ENCODE measurements at places on chromosomes 1 and 21. TPM values are rescaled to one million over a fixed set of nuclear protein-coding genes. Genes with fewer than 3 reads are reported as not detected.

Gene VHLL
- not detected for polyA plus RNA-seq

Gene ANGEL2
- polyA plus RNA-seq: 14.6 TPM

Gene YIPF1
- polyA plus RNA-seq: 14.1 TPM

Gene RHCE
- 0.38 TPM for polyA plus RNA-seq

Gene ADORA1
- polyA plus RNA-seq: 1.5 TPM

Gene NMNAT2
- polyA plus RNA-seq: 3.6 TPM

Gene AMY2A
- polyA plus RNA-seq: not detected

Gene AK5
- 12.2 TPM for polyA plus RNA-seq

Gene UBXN10
- 0.27 TPM for polyA plus RNA-seq

GRCh38 chr1:110765640-110766335 lies 91.0 kb upstream of the KCNA3 start:
- DNase-seq: peak; percentile 72

GRCh38 chr1:23745515-23745914 lies 2.2 kb downstream of the ELOA start:
- DNase-seq: peak; percentile 41

- no peak for DNase-seq
Measured at GRCh38 chr1:185154912-185155513, 1.7 kb downstream of the TRMT1L start.

GRCh38 chr21:36693489-36694030 lies 5.4 kb upstream of the SIM2 start:
- DNase-seq: peak; percentile 53

DNA sequence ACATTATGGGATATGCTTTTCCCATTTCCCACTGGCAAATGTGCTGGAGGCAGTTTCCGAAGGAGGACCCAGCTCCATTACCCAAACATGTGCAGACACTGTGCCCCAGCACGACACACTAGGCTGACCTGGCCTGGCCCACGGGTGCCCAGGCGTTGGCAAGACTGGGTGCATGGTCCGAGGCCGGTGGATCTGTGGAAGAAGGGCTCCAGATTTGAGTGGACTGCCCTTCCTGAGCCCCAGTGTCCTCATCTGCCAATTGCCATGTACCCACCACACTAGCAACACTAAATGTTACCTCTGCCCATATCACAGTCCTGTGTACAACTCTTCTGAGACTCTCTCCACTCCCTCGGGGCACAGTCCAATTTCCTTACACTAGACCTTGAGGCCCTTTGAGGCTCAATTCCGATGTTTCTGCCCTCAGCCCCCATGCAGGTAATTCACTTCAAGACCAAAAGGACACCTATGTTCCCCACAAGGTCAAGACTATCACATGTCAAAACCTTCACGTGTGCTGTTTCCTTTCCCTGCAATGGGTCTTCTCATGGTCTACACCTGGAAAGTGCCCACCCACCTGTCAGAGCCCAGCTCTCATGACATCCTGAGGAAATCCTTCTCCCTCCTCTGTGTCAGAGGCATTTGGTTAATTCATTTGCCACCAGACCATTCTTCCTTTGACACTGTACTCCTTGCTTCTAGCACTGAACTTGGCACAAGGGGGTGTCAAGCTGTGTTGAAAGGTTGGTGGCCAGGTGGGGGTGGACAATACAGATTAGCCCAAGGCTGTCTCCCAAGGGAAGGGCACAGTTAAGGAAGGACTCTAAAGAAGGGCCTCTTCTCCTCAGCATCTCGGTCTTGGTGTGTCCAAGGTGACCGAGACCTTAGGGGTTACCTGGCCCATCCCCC lies 124.9 kb downstream of the DMRTB1 start:
- DNase-seq: no peak

DNA sequence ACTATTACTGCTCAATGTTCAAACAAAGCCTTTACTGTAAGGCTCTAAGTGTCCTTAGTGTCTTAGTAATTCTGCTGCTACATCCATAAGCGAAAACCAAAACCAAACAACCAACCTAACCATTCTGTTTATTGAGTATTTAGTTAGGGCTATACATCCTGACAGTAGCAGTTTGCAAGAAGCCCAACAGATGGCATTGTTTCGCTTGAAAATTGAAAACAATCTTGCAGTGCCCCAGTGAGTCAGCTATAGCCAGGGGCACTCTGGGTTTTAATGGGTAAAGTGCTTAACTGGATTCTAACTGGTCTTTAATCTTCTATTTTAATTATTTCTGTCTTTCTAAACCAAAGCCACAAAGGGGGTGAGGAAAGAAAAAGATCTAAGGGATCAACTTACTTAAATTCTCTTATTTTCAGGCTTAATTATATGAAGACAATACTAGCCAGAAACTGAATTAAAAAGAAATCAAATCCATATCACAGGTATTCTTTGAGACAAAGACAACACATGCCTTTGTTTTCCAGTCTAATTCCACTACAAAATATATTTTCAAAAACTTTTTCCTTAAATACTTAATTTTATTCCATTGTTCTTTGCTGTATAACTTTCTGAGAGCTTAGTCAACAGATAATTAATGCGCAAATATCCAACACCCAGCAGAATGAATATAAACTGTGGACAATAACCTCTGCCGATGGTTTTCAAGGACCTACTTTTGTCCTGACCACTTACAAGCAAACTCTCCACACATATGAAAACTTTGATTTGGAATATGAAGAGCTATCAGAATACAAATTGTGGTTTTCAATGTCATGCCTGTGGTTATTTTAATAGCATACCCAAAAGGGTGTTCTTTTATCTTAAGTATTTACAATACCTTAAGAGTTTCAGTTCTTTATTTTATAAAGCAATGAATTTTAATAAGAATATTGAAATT lies 15.2 kb downstream of the POGZ start:
- DNase-seq: peak; percentile 89

- peak; percentile 90 for DNase-seq
Measured at GRCh38 chr1:1402072-1402900, 3.2 kb upstream of the CCNL2 start.

DNA sequence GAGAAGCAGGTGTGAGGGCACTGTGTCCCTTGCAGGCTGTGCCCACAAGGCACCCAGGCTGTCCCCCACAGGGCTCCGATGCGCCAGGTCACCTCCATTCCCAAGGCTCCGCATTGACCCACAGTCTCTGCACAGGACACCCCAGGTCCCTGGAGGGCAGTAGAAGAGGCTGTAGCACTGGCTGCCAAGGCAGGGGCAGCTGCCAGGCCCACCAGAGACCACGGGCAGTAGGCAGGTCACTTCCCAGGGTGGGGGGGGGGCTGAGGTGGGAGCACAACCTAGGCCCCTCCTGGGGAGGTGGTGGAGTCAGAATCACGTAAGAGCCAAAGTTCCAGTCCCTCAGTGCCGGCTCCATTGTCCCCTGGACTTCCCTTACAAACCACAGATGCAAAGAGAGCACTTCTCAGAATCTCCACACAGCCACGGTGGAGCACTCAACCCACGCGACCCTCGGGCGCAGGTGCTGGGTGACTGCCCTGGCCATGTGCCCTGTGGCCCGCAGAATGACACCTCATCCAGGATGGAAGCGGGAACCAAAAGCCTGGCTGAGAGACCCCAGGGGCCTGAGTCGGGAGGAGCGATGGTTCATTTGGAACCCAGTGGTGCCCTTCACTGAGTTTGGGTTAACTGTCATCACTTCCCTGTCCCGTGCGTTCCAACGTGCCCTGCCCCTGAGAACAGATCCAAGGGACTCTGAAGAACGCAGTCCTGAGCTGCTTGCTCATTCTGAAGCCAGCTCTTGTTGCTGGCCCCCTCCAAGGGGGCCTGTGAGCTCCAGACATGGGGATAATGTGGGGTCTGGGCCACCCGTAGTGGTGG lies 69.7 kb upstream of the PDE9A start:
- DNase-seq: no peak

DNA sequence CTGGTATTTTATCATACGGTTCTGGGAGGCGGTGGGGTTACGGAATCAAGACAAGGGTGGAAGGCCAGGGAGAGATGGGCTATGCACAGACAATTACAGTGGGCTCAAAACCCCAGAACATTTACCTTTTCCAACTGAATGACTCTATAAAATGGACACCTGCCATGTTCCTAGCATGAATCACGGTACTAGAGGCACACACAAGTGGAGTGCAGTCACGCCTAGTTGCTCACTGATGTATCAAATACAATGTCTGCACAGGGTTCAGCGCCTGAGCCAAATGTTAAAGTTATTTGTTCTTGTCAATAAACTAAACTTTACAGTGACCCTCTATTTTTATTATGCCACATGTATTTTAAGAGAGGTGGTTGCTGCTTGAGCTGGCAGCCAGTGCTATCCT lies 121.4 kb downstream of the ATG4C start:
- no peak for DNase-seq

- no peak for DNase-seq
Measured at GRCh38 chr1:92980732-92981647, 19.7 kb upstream of the DIPK1A start.

- no peak for DNase-seq
Measured at GRCh38 chr1:241130881-241131280, 226.1 kb downstream of the RGS7 start.

DNA sequence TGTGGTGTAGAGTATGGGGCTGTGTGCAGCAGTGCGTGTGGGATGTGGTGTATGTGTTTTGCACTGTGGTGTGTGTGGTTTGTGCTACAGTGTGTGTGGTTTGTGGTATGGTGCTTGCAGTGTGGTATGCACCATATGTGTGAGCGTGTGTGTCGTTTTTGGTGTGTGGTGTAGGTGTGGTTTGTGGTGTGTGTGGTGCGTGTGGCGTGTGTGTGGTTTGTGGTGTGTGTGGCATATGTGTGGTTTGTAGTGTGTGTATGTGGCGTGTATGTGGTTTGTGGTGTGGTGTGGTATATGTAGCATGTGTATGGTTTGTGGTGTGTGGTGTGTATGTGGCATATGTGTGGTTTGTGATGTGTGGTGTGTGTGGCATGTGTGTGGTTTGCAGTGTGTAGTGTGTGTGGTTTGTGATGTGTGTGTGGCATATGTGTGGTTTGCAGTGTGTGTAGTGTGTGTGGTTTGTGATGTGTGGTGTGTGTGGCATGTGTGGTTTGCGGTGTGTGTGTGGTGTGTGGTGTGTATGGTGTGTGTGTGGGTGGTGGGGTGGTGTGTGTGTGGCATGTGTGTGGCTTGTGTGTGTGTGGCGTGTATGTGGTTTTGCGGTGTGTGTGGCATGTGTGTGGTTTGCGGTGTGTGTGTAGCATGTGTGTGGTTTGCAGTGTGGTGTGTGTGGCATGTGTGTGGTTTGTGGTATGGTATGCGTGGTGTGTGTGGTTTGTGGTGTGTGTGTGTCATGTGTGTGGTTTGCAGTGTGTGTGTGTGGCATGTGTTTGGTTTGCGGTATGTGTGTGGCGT lies 53.5 kb upstream of the TRAPPC10 start:
- no peak for DNase-seq

DNA sequence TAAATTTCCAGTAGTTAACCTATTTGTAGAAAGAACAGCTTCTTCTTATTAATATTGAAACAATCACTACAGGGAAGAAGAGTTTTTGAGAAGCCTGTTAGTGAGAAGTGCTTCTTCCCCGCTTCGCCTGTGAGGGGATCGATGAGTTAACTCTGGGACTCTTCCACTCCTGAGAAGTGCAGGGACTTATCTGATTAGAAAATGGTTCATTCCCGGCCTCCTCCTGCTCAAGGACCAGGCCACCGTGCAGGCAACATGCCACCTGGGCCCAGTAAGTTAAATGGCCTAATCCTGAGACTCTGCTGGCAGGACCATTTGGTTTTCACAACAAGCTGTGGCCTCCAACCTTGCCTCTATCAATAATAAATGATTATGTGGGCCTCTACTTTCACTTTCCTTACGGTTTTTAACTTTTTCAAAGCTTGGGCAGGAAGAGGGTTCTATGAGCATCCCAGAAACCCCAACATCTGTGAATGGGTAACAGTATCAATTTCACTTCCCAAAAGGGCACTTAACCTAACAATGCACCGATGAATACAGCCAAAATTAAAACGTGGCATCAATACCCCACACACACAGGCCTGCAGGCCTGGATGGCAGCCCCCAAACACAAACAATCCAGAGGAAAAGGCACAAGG lies 33.1 kb downstream of the SIPA1L2 start:
- no peak for DNase-seq

DNA sequence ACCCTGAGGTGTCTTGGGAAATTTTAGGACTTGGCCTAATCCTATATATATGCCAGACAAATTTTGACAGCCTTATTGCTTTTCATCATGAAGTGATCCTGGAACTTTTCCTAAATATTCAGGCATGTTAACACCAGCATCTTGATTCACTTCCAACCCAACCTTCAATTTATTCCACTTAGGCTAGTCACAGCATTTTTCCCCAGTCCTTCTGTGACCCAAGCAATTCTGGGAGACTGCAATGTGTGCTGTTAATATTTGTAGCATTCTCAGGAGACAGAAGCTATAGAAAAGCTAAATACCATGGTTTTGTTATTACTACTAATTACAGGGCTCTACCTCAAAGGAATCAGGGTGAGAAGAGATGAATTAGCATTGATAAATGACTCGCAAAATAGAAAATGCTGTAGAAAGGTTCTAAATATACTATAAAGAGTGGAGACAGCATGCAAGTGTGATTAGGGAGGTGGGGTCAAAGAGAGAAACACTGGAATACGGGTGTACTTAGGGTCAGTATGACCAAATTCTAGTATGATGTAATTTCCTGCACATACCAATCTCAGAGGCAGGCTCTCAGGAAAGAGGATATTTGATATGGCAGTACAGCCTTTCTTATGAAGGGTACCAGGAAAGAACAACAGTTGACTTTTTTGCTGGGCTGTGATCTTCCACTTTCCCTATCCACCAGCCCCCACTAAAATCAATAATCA lies 29.1 kb downstream of the PRRX1 start:
- no peak for DNase-seq

GRCh38 chr1:27660300-27660835 lies 11.6 kb downstream of the IFI6 start:
- DNase-seq: no peak

DNA sequence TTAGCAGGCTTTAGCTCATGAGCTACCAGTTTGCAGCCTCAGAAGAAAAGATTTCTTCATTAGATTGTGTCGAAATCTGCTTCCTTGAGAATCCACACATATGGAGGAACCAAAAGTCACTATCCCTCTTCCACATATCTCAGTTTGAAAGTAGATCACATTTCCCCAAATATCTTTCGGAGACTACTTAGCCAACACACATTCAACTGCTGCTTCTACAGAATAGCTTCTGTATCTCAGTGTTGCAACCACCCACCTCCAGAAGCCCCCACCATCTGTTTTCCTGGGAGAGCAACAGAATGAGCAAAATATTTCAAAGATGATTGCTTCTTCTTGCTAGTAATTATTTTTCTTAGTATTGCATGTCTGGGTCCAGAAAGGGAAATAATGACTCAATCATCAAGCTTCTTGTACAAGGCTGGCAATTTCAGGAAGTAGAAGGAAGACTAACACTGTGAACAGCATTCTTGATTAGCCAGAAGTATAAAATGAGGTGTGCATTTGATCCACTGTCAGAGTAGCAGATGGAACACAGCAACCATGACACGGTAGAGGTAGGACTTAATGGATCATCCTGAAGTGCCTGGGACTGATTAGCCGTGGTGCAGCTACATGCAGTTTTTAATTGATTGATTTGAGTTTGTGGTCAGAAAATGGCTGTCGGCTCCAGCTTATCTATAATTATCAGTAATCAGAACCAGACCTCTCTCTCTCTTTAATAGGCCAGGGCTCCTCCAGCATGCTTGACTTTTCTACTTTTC lies 24.9 kb downstream of the ZC3H11B start:
- DNase-seq: no peak

Data from GM23338 (cell line).